ENCODE measurements at places on chromosomes 5 and 9.

GRCh38 chr5:130141659-130142320, 237.5 kb downstream of the CHSY3 start:
- no peak for DNase-seq

- DNase-seq, result no peak
Observed at GRCh38 chr5:26942481-26942880, 95.9 kb downstream of the CDH9 start.

DNA sequence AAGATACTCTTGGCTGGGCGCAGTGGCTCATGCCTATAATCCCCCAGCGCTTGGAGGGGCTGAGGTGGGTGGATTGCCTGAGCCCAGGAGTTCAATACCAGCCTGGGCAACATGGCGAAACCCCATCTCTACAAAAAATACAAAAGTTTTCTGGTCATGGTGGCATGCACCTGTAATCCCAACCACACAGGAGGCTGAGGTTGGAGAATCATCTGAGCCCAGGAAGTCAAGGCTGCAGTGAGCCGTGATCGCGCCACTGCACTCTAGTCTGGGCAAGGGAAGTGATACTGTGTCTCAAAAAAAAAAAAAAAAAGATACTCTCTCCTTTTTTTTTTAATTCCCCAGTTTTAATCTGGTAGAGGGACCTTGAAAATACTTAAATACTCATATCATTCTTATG, 15.0 kb downstream of the ANKRD33B start:
- no peak for DNase-seq

DNA sequence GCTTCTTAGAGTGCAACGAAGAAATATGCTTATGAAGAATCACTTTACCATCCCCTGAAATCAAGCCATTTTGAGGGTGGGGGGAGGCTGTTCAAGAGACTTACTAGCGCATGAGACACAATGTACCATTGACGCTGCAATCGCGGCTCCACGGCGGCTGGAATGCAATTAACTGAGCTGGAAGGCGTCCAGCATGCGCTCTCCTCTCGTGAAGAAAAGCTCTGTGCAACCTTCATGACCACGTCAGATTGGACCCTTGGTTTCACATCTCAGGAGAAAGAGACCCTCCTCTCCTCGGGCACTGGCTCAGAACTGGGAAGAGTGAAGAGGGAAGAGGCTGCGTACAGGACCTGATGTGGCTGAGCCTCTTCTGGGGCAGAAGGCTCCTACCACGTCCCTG, 138.5 kb upstream of the IRX2 start:
- DNase-seq, result no peak

DNA sequence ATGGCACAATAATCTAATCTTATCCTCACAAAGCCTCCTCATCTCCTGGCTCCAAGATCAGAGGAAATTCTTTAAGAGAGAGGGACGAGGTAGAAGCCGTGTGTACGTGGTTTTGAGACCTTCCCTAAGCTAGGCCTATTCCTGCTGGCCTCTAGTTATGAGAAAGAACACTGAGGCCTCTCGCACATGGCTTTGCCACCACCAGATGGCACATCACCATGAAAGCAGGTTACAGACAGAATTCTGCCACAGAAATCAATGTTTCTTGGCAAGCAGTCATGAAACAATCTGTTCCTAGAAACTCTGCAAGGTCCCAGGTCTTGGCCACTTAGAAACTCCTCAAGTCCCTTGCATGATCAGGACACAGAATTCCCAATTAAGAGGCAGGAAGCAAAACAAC, 268.2 kb upstream of the TAS2R1 start:
- no peak for DNase-seq

DNA sequence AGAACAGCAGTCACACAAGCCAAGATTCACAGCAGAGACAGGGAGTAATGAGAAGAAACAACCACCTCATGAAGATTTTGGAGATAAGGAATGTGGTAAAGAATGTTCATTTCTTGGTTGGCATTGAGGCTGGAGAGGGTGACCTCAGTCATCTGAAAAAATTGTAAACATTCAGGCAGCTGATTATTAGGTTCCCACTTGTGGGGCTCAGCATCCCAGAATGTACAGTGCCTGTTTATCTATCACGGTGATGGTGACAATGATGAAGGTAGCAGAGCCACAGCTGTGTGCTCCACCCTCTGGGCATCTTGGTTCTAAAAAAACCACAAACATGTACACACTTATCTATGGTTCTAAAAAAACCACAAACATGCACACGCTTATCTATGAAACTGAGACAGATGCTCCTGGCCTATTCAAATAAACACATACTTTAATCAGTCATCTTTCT, 143.9 kb upstream of the MOCS2 start:
- DNase-seq, result no peak

DNA sequence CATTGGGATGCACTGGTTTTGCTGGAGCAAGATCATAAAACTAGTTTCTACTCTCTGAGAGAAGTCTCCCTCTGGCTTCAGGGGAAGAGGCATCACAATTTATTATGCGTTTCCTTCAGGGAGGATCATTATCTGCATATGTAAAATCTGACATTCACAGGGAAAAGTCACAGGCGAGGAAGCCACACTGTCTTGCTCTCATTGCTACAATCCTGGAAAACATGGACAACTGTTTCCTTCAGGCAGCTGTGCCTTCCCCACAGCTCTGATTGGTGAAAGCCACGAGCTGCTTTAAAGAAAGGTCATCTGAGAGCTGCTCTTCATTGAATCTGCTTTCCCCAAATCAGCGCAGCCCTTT, 397.8 kb downstream of the MED10 start:
- DNase-seq, result no peak

- no peak for DNase-seq
Observed at GRCh38 chr9:19469271-19469670, 60.5 kb downstream of the ACER2 start.

DNA sequence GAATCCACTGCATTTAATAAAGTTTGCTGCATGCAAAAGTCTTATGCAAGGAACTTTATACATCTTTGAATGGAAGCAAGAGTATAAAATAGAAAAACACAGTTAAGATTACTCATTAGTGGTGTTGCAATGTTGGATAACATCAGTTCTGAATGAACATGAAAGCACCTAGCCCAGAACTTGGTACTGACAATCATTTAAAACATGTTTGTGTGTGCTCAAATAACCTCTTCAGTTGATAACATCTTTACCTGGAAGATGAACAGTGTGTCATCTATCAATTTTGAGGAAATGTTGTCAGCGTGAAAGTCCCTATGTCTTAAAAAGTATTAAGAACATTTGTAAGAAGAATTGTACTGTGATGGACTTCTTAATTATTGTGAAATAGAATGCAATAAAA, 370.4 kb upstream of the GRAMD2B start:
- no peak for DNase-seq

- DNase-seq, result no peak
Observed at GRCh38 chr5:53613061-53613460, 52.6 kb downstream of the NDUFS4 start.

DNA sequence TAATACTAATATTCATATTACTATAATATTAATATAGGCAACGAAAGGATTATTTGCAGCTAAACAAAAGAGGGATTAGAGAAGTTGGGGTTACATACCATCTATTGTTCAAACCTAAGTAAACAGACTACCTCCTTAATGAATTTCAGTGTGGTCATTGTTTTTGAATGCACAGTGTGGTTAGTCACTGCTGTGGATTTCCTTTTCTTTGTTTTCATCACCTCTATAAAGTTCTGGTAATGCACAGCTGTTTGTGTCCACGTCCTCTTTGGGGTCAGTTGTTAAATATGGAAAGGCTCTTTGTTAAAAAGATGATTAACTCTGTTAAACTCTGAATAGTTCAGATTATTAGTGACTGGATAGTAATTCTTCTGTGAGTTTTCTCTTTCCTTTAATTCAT, 233.6 kb downstream of the MAST4 start:
- DNase-seq, result no peak

DNA sequence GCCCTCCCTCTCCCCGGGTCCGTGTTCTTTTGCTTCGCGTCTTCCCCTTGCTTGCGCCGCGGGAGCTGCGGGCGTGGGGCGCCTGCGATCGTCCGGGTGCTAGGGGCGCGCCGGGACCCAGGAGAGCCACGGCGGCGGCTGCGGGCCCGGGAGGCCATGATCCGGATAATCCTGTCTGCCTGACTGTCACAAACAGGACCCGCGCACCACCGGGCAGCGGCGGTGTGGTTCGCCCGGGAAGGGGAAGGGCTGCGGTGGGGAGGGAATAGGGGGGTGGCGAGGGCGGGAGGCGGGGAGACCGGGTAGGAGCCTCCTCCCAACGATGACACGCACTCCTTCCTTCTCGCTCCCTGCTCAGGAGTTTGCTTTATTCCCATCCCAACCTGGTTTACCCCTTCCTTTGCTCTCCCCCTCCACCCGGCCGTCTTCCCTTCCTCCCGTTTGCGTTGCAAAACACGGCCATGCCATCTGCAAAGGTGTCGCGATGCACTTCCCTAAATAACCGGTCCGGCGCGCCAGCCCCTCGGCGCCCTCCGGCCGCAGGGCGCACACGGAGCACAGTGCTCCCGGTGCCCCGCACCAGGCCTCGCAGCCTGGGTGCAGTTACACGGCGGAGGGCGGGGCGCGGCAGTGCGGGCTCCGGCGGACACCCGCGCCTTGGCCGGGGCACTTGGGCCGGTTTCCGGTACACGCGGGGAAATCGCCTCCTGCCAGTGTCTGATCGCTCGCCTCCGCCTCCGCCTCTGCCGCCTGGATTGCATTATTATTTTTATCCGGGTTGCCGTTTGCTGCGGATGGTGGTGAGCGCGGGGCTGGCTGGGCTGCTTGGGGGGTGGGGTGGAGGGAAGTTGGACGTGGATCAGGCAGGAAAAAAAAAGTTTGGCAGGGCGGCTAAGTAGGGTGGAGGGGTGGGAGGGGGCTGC, 1.5 kb downstream of the SMARCA2 start:
- DNase-seq, result peak; percentile 87

Measured in activated effector memory CD4-positive, alpha-beta T cell treated with anti-CD3 and anti-CD28 coated beads, Interleukin-2, amount 50 U/mL, for 16 hours (primary cell).